K562 (cell line): ENCODE measurements at places on chromosomes 16 and 17. TPM values are rescaled to one million over a fixed set of nuclear protein-coding genes. Genes with fewer than 3 reads are reported as not detected.

Gene HBA2
- 670 and 853 TPM in 2 replicates for polyA plus RNA-seq

Gene TSNAXIP1
- polyA plus RNA-seq: 0.24 and 0.35 TPM in 2 replicates

Gene MRC2
- 8.1 and 11.3 TPM in 2 replicates for polyA plus RNA-seq

Gene FOXC2
- polyA plus RNA-seq: 0.11 and 0.13 TPM in 2 replicates

Gene PDILT
- not detected in 2 replicates for polyA plus RNA-seq

Gene KRTAP1-5
- not detected in 2 replicates for polyA plus RNA-seq

Gene MYADML2
- not detected in 2 replicates for polyA plus RNA-seq

Gene AXIN2
- polyA plus RNA-seq: 1.2 and 1.6 TPM in 2 replicates

Gene SLC47A2
- not detected in 2 replicates for polyA plus RNA-seq

Gene SPNS2
- not detected in 2 replicates for polyA plus RNA-seq

Gene MYLK3
- polyA plus RNA-seq: 3.3 TPM in 2 replicates

Gene AANAT
- polyA plus RNA-seq: not detected in 2 replicates

Gene PLCD3
- polyA plus RNA-seq: 8.2 and 15.7 TPM in 2 replicates

Gene METTL22
- polyA plus RNA-seq: 26.0 and 28.8 TPM in 2 replicates

Gene COIL
- polyA plus RNA-seq: 26.0 and 29.0 TPM in 2 replicates

Gene HERPUD1
- polyA plus RNA-seq: 32.0 and 37.4 TPM in 2 replicates

Gene TBC1D26
- polyA plus RNA-seq: not detected in 2 replicates

Gene SPOP
- polyA plus RNA-seq: 34.4 and 36.1 TPM in 2 replicates

Gene CUEDC1
- polyA plus RNA-seq: 2.5 and 4.1 TPM in 2 replicates

Gene NPB
- 0.07 TPM in 1 of 2 replicates, not detected in the other for polyA plus RNA-seq

Gene EPN3
- not detected in 2 replicates for polyA plus RNA-seq

Gene CCL15
- polyA plus RNA-seq: not detected in 2 replicates

Gene TOX3
- not detected in 2 replicates for polyA plus RNA-seq

Gene DLX4
- 0.58 and 1.2 TPM in 2 replicates for polyA plus RNA-seq

Gene CLDN9
- polyA plus RNA-seq: 0.16 and 0.24 TPM in 2 replicates

Gene MATCAP1
- 20.5 and 27.5 TPM in 2 replicates for polyA plus RNA-seq

Gene TP53TG3C
- polyA plus RNA-seq: 1.4 and 3.2 TPM in 2 replicates

Gene RSAD1
- 42.5 and 44.8 TPM in 2 replicates for polyA plus RNA-seq

Gene ZNRF1
- polyA plus RNA-seq: 21.8 and 23.9 TPM in 2 replicates
